Lower lobe of right lung (tissue), 2 donors: ENCODE measurements at places on chromosomes 13 and 19.

DNA sequence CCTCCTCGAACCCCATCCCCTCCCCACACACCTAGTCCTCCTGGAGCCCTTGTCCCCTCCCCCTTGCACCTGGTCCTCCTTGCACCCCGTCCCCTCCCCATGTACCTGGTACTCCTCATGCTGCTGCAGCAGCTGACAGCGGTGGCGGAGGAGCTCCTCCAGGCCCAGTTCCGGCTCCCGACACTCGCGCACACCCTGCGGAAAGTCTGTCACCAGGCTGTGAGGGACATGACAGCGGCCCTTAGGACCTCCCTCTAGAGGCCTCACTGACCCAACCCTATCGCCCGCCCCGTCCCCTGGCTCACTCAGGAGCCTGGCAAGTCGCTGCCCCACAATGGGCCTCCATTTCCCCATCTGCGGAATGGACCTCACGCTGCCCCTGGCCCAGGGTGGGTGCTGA lies 6.4 kb upstream of the PPP6R1 start:
- no peak for DNase-seq
- no peak overlapping the region for H3K27ac ChIP-seq
- no peak overlapping the region for H3K4me3 ChIP-seq
- peaks cover 10% of the 10 kb centered on the region for H3K36me3 ChIP-seq
- no peaks in the 10 kb centered on the region for H3K27me3 ChIP-seq

DNA sequence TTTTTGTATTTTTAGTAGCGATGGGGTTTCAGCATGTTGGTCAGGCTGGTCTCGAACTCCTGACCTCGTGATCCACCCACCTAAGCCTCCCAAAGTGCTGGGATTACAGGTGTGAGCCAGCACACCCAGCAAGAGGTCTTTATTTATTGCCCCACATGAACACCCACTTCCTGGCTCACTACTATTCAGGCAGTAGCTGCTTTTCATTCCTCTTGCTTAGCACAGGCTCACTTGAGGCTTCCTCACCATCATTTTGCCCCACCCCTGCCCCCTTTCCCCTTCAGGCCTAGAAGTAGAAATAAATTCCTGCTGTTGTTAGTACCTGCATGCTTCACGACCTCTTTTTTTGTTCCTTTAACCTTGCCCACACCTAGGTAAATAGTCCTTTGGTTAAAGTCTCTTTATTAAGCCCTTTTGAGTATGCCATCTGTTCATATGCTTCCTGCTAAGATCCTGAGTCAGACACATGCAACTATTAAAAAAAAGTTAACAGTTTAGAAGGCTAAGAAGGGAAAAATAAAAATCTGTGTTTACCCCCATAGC lies 33.5 kb upstream of the ITM2B start:
- no peaks in the 10 kb centered on the region for H3K4me1 ChIP-seq
- H3K36me3 ChIP-seq: no peaks in the 10 kb centered on the region
- H3K27me3 ChIP-seq: no peaks in the 10 kb centered on the region
- no peak overlapping the region for H3K4me3 ChIP-seq

DNA sequence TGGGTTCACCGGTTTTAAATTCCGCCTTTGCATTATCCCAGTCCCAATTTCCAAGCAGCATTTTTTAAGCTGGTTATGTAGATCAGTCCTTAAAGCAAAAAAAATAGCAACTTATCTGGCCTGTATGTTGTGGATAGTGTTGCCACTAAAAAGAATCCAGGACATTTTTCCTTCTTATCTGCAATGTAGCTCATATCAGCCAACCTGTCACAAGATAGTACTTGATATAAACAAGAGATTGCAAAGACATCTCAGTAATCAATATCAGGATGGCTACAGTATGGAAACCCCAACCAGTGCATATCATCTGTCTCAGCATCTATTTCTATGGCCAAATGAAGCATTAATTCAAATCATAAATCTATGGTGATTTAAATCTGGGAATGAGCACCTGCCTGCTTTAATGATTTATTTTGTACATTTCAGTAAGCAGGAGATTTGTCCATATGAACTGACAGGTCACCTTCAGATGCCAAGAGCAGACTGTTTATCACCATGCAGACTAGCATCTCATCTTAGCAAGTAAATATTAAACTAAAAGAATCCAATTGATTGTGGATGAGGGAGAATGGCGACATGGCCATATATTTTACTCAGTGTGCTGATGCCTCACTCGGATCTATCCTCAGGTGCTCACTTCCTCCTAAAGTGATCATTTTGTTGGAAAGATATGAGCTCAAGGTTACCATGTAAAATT lies 240.4 kb downstream of the DACH1 start:
- H3K36me3 ChIP-seq: no peaks in the 10 kb centered on the region
- no peak overlapping the region for H3K27ac ChIP-seq
- no peak for DNase-seq
- H3K4me3 ChIP-seq: no peak overlapping the region
- peaks cover 2% of the 10 kb centered on the region for H3K4me1 ChIP-seq
- H3K27me3 ChIP-seq: no peaks in the 10 kb centered on the region

GRCh38 chr13:87536499-87536898 lies 134.7 kb upstream of the SLITRK5 start:
- DNase-seq: no peak
- H3K4me3 ChIP-seq: no peak overlapping the region
- H3K36me3 ChIP-seq: no peaks in the 10 kb centered on the region
- no peaks in the 10 kb centered on the region for H3K4me1 ChIP-seq
- no peaks in the 10 kb centered on the region for H3K27me3 ChIP-seq
- H3K27ac ChIP-seq: no peak overlapping the region

- no peaks in the 10 kb centered on the region for H3K36me3 ChIP-seq
- H3K27ac ChIP-seq: no peak overlapping the region
- no peak overlapping the region for H3K4me3 ChIP-seq
- no peaks in the 10 kb centered on the region for H3K27me3 ChIP-seq
Measured at GRCh38 chr13:34777089-34777913, 164.8 kb upstream of the NBEA start.

GRCh38 chr19:41670755-41671154 lies 17.3 kb downstream of the CEACAM7 start:
- H3K4me1 ChIP-seq: no peaks in the 10 kb centered on the region
- DNase-seq: no peak
- no peak overlapping the region for H3K27ac ChIP-seq
- no peaks in the 10 kb centered on the region for H3K36me3 ChIP-seq

GRCh38 chr19:45322311-45322710 lies 364 bp downstream of the CKM start:
- no peak overlapping the region for H3K4me3 ChIP-seq
- peaks cover 55% of the 10 kb centered on the region for H3K27me3 ChIP-seq
- H3K4me1 ChIP-seq: peaks cover 7% of the 10 kb centered on the region
